ENCODE measurements at places on chromosomes 16 and 17. TPM values are rescaled to one million over a fixed set of nuclear protein-coding genes. Genes with fewer than 3 reads are reported as not detected.

HBA1 gene
- 627 TPM for total RNA-seq

DNA sequence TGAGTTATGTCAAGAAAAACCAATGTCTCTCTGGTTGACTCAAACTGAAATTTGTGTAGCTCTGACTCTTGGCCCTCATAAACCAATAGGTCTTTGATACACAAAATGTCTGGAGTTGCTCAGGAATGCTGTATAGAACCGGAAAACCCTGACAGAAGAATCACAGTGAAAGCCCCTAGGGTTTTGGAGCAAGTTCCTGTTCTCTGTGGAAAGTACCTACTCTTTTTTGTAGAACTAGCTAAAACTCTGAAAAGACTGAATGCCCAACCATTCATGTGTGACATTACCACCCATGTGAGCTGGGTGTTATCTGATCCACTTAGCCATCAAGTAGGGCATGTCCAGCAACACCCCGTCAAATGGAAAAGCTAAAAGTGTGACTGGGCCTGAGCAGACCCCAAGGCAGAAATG lies 28.8 kb downstream of the CCL4 start:
- DNase-seq: no peak

GRCh38 chr17:47987240-47987835 lies 16.4 kb downstream of the CDK5RAP3 start:
- peak; percentile 79 for DNase-seq

ABCC12 gene
- total RNA-seq: not detected

NDEL1 gene
- total RNA-seq: 101 TPM

GRCh38 chr16:63617047-63617989 lies 1504.5 kb downstream of the CDH11 start:
- peak; percentile 39 for DNase-seq

DNA sequence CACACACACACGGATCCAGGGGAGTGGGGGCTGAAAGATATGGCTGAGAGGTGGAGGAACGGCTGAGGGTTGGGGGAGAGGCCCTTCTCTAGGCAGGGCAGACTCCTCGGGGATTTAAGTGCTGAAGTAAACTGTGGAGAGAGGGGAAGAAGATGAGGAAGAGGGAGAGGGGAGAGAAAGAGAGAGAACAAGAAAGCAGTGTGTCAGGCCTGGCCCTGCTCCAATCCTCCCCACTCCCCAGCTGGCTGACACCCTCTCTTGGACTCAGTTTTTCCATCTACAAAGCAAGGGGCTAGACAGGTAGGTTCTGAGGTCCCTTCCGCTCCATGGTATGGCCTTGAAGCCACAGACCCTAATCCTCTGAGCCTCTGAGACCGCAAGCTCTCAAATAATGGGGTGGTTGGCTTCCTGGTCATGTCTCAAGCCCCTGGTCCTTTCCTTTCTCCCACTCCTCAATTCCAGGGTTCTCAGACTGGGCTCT lies 2.0 kb downstream of the VAMP2 start:
- no peak for DNase-seq

DNA sequence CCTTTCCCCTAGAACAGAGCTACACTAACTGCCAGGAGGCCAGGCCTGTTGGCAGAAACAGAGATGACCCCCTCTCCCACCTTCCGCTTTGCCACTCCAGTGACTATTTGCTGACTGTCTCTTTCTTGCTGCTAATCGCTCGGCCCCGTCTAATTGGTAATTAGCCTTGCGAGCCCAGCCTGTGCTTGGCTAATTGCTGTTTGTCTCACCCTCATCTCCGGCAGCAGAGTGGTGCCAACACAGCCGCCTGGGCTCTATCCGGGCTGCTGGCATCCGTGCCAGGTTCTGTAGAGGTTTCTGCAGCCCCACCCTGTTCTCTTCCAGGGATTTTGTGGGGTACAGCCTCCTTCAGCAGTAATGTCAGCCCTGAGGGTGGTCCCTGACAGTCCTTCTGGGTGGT lies 27.4 kb upstream of the PHB1 start:
- no peak for DNase-seq

Data from lung (tissue), 17 donors.